Aorta (tissue), 5 donors: ENCODE measurements at places on chromosomes 3 and 15. TPM values are rescaled to one million over a fixed set of nuclear protein-coding genes. Genes with fewer than 3 reads are reported as not detected.

Gene GPR160
- total RNA-seq = 4.1 TPM

Gene PCLAF
- total RNA-seq = not detected

Gene CCDC39
- 0.60 TPM for total RNA-seq

Gene BLOC1S6
- 46.8 TPM for total RNA-seq

Gene IQCH
- 3.4 TPM for total RNA-seq

Gene AGBL1
- total RNA-seq = not detected

Gene UBA7
- 102 TPM for total RNA-seq

DNA sequence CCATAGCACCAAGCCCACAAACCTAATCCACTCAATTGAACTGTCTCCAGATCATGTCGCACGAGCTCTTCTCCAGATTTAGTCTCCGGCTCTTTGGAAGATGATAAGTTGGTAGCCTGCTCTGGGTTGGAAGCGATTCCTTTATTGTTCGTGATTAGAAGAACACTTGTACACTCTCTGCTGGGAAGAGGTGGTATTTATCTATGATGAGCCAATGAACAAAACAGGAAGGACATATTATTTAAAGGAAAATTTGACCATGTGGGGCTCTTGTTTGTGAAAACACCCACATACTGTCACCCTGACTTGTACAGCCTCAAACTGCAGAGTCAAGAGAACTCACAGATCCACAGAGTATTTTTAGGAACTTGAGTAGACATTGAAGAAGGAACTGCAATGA lies 54.4 kb downstream of the MYZAP start:
- DNase-seq = no peak
- H3K4me1 ChIP-seq = no peaks in the 10 kb centered on the region
- H3K27ac ChIP-seq = no peak overlapping the region
- no peak overlapping the region for H3K4me3 ChIP-seq

- no peak overlapping the region for H3K27ac ChIP-seq
- H3K4me3 ChIP-seq = no peak overlapping the region
- H3K36me3 ChIP-seq = no peaks in the 10 kb centered on the region
These were observed 18.6 kb downstream of the CRYGS start for GRCh38 chr3:186525369-186526255.

GRCh38 chr15:94135486-94136147 lies 95.7 kb upstream of the MCTP2 start:
- H3K4me1 ChIP-seq = no peaks in the 10 kb centered on the region
- H3K36me3 ChIP-seq = no peaks in the 10 kb centered on the region
- no peak overlapping the region for H3K27ac ChIP-seq
- H3K27me3 ChIP-seq = no peaks in the 10 kb centered on the region
- no peak for DNase-seq

- H3K36me3 ChIP-seq = no peaks in the 10 kb centered on the region
- H3K4me1 ChIP-seq = no peaks in the 10 kb centered on the region
- no peak overlapping the region for H3K4me3 ChIP-seq
- H3K27ac ChIP-seq = no peak overlapping the region
- H3K27me3 ChIP-seq = no peaks in the 10 kb centered on the region
- DNase-seq = no peak
These were observed 4.7 kb upstream of the CCDC54 start for GRCh38 chr3:107372506-107372905.

- H3K27me3 ChIP-seq = no peaks in the 10 kb centered on the region
- no peaks in the 10 kb centered on the region for H3K4me1 ChIP-seq
- no peak overlapping the region for H3K4me3 ChIP-seq
- H3K36me3 ChIP-seq = no peaks in the 10 kb centered on the region
- H3K27ac ChIP-seq = no peak overlapping the region
- no peak for DNase-seq
These were observed 888.3 kb downstream of the TUSC7 start for GRCh38 chr3:117597865-117598264.

GRCh38 chr3:39109086-39109485 lies 1.6 kb downstream of the TTC21A start:
- no peaks in the 10 kb centered on the region for H3K36me3 ChIP-seq
- no peak overlapping the region for H3K4me3 ChIP-seq
- no peak overlapping the region for H3K27ac ChIP-seq

- no peak overlapping the region for H3K4me3 ChIP-seq
- no peaks in the 10 kb centered on the region for H3K27me3 ChIP-seq
- no peaks in the 10 kb centered on the region for H3K4me1 ChIP-seq
- DNase-seq = no peak
These were observed 58.7 kb upstream of the CHST2 start for GRCh38 chr3:143060906-143061305.

GRCh38 chr3:28727307-28727706 lies 378.7 kb upstream of the AZI2 start:
- no peaks in the 10 kb centered on the region for H3K36me3 ChIP-seq
- H3K4me3 ChIP-seq = no peak overlapping the region
- H3K27ac ChIP-seq = no peak overlapping the region
- H3K4me1 ChIP-seq = peaks cover 4% of the 10 kb centered on the region

DNA sequence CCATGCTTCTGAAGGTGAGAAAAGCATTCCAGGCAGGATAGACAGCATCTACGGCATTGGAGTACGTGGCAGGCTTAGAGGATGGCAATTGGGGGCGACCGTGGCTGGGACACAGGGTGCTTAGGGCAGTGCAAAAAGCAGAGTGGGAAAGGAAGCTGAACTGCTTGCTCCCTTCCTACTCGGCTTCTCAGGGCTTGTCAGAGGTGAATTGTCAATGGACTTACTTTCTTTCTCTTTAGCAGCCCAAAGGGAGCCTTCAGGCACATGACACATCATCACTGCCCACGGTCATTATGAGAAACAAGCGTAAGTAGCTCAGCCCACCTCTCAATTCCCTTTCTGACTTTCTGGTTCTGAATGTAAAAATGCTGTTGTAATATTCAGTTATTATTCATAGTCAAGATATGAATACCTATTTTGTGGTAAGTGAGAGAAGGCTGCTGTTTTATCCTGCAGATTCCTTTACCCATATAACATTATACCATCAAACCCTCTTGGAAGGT lies 84.3 kb downstream of the KLHL25 start:
- no peak for DNase-seq
- H3K36me3 ChIP-seq = no peaks in the 10 kb centered on the region
- H3K4me1 ChIP-seq = peaks cover 2% of the 10 kb centered on the region
- no peak overlapping the region for H3K27ac ChIP-seq

DNA sequence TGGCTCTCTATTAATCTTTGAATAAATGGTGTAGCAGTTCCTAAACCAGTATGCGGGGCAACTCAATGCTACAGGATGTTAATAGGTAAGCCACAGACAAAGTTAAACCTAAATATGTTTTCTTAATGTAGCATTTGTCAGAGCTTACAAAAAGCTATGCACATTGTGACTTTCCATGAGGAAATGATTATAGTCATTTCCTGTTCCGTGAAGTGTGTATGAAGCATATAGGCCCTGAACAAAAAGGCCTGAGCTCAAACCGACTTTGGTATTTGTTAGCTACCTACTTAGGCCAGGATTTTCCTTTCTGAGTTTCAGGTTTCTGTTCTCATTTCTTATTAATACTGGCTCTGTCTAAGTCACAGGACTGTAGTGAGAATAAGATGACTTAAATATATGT lies 14.2 kb downstream of the ZNF80 start:
- DNase-seq = no peak
- no peaks in the 10 kb centered on the region for H3K27me3 ChIP-seq
- H3K36me3 ChIP-seq = no peaks in the 10 kb centered on the region
- no peak overlapping the region for H3K27ac ChIP-seq

DNA sequence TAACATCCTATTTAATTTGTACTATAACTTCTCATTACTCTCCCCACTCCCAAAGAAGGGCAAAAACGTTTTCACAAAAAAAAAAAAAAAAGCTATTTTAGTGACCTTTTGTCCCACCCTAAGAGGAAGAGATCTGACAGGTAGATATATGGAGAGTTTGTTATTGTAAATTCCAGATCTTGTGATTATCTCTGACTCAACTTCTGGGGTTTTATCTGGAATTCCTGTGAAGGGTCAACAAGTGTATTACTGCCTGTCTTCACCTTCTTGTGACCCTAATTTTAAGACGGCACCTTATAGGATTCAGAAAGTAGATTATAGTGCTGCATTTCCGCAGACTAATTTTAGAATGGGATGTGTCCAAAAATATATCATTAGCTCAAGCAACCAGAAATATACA lies 205.9 kb upstream of the CDIN1 start:
- no peaks in the 10 kb centered on the region for H3K4me1 ChIP-seq
- DNase-seq = no peak
- H3K4me3 ChIP-seq = no peak overlapping the region
- H3K27ac ChIP-seq = no peak overlapping the region
- no peaks in the 10 kb centered on the region for H3K27me3 ChIP-seq

GRCh38 chr15:75551091-75551490 lies 28.0 kb downstream of the PTPN9 start:
- H3K4me1 ChIP-seq = no peaks in the 10 kb centered on the region
- no peaks in the 10 kb centered on the region for H3K27me3 ChIP-seq
- H3K4me3 ChIP-seq = no peak overlapping the region
- H3K27ac ChIP-seq = no peak overlapping the region
- DNase-seq = no peak

DNA sequence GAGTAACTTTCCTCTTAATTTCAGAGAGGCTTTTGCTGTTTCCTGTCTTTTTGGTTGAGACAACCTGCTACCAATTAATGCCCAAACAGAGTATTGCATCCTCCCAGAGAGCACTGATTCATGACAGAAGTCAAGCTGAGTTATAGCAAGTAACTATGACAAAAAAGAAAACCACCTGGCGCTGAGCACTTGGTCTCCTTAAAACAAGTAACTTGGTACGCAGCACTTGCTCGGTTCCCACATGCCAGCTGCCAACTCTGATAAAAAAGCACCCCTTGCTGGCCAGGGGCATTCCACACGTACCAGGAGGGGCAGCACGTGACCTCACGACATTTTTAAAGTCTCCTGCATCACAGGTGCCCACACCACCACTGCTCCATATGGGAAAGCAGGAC lies 13.5 kb upstream of the MYO5C start:
- no peak for DNase-seq
- H3K27me3 ChIP-seq = no peaks in the 10 kb centered on the region
- no peak overlapping the region for H3K4me3 ChIP-seq

DNA sequence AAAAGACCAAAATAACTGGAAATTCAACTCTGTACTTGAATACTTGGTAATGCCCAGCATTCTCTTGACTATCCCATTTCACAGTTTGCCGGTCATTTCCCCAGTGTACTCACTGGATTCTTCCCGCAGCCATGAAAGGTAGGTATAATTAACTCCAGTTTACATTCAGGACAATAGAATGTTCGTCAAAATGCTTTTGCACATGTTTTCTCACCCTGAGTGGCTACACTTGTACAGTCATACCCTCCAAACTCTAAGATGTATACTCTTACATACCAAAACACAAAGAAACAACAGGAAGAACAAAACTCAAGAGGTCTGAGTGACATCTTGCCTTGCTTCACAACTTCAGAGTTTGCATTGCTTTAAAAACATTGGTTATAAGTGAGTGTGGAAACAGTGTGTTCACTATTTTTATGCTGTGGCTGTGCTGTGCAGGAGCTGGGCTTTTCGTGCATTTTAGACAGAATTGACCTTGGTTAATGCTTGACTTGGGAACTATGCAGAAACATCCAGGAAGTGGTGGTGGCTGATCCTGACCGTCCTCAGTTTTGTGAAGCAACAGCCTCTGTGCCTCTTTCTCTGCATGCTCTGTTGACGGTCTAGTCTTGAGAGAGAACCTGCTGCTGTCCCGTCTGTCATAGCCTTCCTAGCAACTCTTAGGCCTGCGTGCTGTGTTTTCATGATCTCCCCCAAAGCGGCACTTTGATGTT lies 90.5 kb downstream of the IGF1R start:
- H3K27ac ChIP-seq = no peak overlapping the region
- peaks cover 11% of the 10 kb centered on the region for H3K4me1 ChIP-seq
- H3K4me3 ChIP-seq = no peak overlapping the region
- H3K36me3 ChIP-seq = no peaks in the 10 kb centered on the region

DNA sequence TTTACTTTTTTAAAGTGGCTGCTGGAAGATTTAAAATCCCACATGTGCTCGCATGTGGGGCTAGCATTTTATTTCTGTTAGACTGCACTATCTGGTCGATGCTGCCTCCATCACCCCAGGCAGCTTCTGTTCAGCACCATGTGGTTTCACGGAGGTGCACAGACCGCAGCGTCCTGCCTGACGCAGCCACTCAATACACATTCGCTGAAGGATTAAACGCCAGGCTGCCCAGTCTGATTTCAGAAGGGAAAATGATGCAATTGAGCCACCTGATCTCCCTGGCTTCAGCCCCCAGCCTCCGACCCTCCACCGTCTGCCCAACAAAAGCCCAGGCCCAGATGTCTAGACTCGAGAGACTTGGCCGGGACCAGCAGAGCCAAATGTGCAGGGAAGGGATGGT lies 84.5 kb downstream of the MEGF11 start:
- DNase-seq = peak; percentile 41
- no peaks in the 10 kb centered on the region for H3K27me3 ChIP-seq
- no peaks in the 10 kb centered on the region for H3K4me1 ChIP-seq

GRCh38 chr15:41554343-41554742 lies 4.7 kb upstream of the TYRO3 start:
- no peak overlapping the region for H3K27ac ChIP-seq
- H3K36me3 ChIP-seq = no peaks in the 10 kb centered on the region
